ENCODE measurements at places on chromosomes 2 and 18. TPM values are rescaled to one million over a fixed set of nuclear protein-coding genes. Genes with fewer than 3 reads are reported as not detected.
A peak's percentile ranks its signal among the peaks of the same experiment; 100 is the strongest.

DNA sequence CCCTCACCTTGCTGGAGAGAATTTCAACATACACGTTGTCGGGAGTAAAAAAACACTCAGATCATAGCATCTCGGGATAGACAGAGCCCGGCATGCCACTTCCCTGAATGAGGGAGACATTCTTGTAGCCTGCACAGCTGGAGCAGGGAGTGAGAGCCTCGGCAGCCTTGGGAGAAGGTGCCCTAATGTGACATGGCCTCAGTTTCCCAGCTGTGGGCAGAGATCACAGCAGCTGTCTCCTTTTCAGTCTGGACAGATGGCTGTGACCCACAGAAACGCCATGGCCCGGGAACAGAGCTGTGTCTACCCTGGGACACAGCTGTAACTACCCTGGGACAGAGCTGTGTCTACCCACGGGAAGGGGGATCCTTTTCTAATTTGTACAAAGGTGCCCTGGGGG lies 55.9 kb downstream of the HS1BP3 start:
- DNase-seq = no peak

Gene OTOF
- not detected for total RNA-seq

DNA sequence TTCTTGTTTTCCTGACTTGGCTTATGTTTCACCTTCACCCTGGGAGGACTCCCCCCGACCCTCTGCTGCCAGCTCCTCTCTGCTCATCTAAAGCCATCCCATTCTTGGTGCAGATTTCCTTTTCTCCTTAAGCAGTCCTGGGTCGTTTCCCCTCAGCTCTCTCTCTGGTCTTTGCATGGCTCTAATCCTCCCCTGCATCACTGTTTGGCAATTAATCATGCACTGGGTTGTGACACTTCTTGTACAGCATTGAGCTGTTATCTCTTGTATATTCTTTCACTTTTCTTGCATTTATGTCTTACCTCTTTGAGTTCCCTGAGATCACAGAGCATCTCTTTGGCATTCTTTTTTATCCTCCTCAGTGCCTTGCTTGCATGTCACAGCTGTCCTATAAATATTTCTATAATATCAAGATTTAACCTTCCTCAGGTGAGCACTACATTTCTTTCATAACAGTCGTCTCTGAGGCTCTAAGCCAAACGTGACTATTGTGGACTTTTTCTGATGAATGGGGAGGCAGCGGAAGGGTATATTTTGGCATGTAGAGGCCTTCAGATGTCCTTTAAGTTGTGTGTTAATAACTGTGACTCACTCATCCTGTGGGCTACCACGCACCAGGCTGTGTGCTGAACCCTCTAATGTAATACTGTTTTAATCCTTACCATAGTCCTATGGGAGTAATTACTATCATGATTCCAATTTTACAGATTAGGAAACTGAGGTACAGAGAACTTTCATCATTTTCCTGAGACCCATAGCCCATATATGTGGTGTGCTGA lies 507.5 kb downstream of the SLC4A3 start:
- DNase-seq = no peak

GRCh38 chr2:215435870-215436704 lies at the start of gene FN1:
FN1 (minus strand) TSS chr2:215436068; CDS start chr2:215435802, 266 bp downstream.
- DNase-seq = peak; percentile 88

GRCh38 chr2:196433116-196433515 lies 206.4 kb upstream of the CCDC150 start:
- no peak for DNase-seq

- DNase-seq = peak; percentile 76
Measured at GRCh38 chr2:95231723-95232122, 24.4 kb downstream of the ZNF892 start.

GRCh38 chr18:79484661-79485621 lies 89.2 kb downstream of the NFATC1 start:
- no peak for DNase-seq

DNA sequence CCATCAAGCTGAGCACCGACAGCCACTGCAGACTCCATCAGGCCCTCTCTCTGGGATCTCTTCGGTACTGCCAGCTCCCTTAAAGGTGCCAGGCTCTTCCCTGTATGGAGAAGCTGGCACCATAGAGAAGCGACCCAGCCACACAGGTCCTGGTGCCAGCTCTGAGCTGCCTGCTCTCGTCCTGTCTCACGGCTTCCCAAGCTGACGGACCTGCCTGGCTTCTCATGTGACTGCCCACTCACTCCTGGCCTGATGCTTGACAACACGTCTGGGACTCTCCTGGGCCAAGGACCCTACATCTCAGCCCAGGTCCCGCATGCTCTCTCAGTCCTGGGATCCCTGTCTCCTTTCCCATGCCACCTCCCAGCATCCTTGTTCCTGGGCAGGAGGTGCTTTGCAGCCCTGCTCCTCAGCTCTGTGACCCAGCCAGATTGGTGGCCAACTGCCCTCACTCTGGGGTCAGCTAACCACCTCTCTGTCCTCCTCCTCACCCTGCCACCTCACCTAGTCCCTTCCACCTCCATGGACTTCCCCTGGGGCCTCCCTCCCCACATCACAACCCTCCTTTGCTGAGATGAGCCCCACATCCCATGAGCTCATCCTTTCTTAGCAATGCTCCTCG lies 12.5 kb upstream of the ATOH8 start:
- DNase-seq = no peak

- no peak for DNase-seq
Measured at GRCh38 chr2:134482131-134482723, 228.4 kb downstream of the MGAT5 start.

DNA sequence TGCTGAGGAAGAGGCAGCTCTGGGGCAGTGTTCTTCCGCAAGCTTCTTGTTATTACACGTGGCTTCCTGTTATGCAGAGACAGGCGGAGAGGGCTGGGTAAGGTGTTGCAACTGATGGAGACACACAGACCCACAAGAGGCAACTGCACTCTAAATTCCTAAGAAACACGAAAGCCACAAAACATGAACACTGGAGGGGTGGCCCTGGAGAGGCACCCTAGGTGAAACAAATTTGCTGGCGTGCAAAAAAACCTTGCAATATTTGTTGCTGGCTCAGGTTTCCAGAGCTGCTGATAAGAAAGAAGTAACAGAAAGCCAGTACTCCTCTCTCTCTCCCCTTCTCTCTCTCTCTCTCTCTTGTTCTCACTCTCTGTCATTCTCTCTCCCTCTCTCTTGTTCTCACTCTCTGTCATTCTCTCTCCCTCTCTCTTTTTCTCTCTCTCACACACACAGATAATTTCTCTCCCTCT lies 31.8 kb downstream of the ARHGAP25 start:
- DNase-seq = peak; percentile 60

GRCh38 chr18:57982372-57983021 lies 61.5 kb upstream of the NEDD4L start:
- DNase-seq = no peak

DNA sequence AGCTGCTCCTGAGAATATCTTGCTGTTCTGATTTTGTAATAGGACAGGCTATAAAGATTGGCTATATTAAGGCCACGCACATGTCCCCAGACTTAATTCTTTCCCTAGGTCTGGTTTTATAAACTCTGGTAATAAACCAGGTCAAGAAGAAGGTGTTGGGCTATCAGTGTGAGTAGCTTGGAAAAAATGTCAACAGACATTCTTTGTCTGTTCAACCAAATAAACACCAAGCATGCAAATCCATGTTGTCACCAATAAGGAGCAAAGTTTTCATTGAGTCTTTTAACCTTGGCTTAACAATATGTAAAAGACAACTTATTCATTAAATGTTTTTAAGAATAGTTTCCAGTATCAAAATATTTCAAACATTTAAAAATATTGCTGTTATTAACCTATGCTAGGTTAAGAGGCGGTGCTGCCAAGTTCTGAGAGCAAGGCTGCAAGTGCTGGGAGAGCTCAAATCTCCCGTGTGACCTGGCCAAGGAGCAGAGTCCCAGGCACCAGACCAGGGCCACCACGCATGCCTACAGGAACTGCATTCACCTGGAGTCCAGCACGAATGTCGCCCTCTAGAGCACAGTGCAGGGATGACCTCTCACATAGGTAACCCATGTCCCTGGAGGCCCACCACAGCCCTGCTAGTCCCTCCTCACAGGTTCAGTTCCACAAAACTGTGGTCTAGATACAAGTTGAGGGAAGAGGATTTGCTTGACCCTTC lies 120.5 kb upstream of the POU3F3 start:
- peak; percentile 28 for DNase-seq
